ENCODE measurements at places on chromosomes 1 and 21.

- no peak for ATAC-seq
These were observed 5.4 kb upstream of the EXO1 start for GRCh38 chr1:241842565-241842964.

- no peak for ATAC-seq
These were observed 207.1 kb downstream of the NUF2 start for GRCh38 chr1:163528710-163529348.

GRCh38 chr1:6093611-6094010, 47.9 kb downstream of the KCNAB2 start:
- no peak for ATAC-seq

GRCh38 chr1:20711285-20712214, 6.3 kb downstream of the KIF17 start:
- ATAC-seq: no peak

DNA sequence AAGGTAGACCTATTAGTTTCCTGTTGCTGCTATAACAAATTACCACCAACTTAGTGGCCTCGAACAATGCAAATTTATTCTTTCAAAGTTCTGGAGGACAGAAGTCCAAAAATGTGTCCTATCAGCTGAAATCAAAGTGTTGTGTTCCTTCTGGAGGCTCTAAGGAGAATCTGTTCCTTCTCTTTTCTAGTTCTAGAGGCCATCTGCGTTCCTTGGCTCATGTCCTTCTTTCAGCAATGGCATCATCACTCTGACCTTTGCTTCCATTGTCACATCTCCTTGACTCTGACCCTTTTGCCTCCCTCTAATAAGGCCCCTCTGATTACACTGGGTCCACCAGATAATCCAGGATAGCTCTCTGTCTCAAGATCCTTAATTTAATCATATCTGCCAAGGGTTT, 1.2 kb upstream of the MR1 start:
- no peak for ATAC-seq

DNA sequence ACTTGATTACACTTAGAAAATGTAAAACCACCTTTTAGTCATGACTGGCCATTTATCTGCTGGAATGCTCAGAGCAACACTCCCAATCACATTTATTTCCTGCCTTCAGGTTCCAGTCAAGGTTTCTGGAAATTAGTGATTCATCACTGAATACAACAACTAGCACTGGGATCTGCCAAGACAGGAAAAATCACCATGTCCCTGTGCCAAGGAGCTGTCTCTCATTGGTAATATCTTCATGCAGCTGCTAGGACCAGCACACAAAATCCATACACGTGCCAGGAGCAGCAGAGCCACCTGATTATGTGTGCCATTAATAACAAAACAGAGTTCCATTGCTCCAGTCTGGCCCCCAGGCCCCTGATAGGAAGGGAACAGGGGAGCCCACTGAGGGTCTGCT, 194.6 kb downstream of the TNR start:
- ATAC-seq: no peak

GRCh38 chr1:19646377-19647319, 2.5 kb downstream of the NBL1 start:
- ATAC-seq: no peak

GRCh38 chr1:220217383-220217988, 54.8 kb downstream of the RAB3GAP2 start:
- no peak for ATAC-seq

DNA sequence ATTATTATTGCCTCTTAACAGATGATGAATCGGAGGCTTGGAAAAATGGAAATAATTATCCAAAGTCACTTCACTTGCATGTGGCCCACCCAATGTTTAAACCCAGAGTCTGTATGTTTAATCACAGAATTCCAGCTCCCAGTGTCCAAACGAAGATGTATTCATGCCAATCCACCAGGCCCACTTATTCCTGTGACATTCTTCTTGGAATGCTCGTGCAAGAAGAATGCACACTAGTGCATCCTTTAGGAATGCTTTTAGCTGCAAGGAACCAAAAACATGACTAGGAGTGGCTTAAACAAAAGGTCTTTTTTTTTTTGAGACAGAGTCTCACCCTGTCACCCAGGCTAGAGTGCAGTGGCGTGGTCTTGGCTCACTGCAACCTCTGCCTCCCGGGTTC, 8.9 kb upstream of the OPRD1 start:
- ATAC-seq: no peak

DNA sequence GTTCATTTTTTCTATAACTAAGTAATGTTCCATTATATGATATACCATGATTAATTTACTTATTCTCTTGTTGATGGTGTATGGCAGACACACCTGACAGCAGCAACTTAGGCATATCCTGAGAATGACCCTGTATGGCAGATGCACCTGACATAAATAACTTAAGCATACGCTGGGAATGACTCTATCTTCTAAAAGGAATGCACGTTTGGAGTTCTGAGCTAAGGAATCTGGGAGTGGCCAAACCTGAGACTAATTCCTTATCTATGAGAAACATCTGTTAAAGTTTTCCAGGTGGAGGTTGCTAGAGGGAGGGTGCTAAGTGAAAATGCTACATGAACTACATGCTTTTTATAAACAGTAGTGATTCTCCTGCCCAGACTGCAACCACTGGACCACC, 96.7 kb upstream of the RGS18 start:
- ATAC-seq: no peak

- no peak for ATAC-seq
These were observed 318.9 kb downstream of the SEC16B start for GRCh38 chr1:177650947-177651346.

DNA sequence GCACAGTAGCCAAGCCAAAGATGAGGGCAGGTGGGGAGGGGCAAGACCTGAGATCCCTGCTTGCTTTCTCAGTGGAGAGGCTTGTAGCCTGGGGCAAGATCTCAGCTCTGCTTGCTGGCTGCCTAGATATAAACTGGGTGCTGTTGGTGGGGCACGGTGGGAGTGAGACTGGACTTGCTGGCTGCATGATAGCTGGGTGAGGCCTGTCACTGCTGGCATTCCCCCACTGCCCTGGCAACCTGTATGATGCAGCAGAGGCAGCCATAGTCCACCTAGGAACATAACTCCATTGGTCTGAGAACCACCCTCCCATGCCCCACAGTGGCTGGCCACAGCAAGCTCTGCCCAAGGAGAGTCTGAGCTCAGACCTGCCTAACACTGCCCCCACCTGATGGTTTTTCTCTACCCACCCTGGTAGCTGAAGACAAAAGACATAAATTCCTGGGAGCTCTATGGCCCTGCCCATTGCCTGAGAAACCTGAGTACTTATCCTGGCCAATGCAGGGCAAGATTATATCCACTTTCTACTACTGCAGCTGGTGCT, 261.9 kb upstream of the DEPDC1 start:
- no peak for ATAC-seq

- ATAC-seq: no peak
These were observed 22.1 kb downstream of the RGS8 start for GRCh38 chr1:182662121-182662890.

DNA sequence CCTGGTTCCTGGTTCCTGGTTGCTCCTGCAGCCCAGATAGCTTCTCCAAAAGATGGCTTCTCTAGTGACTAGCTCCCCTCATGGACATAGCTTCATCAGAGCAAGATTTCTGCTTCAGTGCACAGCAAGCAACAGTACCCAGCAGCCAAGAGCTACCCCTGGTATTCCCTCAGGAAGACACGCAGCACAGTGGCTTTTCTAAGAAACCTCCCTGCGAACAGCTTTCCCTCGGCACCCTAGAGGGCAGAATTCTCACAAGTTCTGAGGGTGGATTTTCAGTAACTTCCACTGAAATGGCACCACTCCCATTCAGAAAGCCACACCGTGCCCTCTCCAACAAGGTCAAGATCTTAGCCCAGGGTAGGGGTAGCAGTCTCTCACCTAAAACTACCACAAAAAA, 128.2 kb downstream of the EIF4G3 start:
- no peak for ATAC-seq

GRCh38 chr1:222792744-222793143, 22.1 kb upstream of the DISP1 start:
- no peak for ATAC-seq

- ATAC-seq: no peak
These were observed 14.8 kb upstream of the NCMAP start for GRCh38 chr1:24540906-24541710.

DNA sequence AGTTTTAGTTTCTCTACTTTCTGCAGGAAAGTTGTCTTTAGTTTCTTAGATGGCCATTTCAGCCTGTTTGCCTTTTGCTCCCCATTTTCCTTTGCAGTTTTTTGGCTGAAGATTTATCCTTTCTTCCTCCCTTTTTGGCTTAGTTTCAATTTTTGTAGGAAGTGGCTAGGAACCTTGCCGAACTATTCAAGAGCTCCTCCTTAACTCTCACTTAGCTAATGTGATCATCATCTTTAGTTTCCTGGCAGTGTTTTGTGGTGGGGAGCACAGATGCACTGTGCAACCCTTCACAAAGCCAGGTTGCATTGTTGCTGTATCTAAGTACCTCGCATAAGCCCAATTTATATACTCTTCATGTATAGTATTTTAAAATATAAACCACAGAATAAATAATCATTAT, 28.8 kb upstream of the CCDC181 start:
- no peak for ATAC-seq

- ATAC-seq: no peak
These were observed 3.4 kb downstream of the KRTAP23-1 start for GRCh38 chr21:30345014-30345413.

GRCh38 chr1:201570886-201571624, 32.1 kb downstream of the NAV1 start:
- peak; percentile 24 for ATAC-seq

DNA sequence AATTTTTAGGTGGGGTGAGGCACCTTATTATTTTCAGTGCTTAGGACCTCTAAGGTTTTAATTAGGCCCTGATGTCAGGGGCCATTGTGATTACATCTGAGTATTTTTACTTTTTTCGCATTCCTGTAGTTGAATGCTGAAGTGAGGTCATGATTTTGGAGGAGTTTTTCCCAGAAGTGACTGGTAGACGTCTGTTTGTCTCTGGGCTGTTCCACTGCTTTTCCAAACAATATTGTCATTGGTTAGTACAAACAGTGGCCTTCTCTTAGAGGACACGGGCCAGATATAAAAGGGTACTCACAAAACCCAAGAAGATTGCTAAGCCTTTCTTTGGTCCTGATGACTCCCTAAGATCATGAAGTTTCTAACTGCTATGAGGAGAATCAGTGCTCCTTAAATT, 7.6 kb upstream of the RASAL2 start:
- ATAC-seq: no peak

DNA sequence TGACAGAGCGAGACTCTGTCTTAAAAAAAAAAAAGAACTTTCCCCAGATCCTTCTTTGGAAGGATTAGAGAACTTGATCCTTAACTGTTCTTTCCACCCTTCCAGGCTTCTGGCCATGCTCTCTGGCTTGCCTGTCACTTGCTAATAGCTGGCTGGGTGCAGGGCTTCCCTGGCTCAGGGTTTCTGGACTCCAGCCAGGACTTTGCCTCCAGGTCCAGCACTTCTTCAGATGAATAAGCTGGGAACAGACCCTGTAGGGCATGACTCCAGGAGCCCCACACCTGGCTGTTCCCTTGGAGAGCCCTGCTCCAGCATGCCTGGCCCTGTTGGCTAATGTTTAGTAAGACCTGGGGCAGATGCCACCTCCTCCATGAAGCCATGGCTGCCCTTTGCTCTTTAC, 3.3 kb upstream of the NT5C1A start:
- no peak for ATAC-seq

- no peak for ATAC-seq
These were observed 42.7 kb upstream of the AJAP1 start for GRCh38 chr1:4611563-4612341.

GRCh38 chr21:33308586-33309490, 15.9 kb upstream of the IFNAR1 start:
- ATAC-seq: no peak

DNA sequence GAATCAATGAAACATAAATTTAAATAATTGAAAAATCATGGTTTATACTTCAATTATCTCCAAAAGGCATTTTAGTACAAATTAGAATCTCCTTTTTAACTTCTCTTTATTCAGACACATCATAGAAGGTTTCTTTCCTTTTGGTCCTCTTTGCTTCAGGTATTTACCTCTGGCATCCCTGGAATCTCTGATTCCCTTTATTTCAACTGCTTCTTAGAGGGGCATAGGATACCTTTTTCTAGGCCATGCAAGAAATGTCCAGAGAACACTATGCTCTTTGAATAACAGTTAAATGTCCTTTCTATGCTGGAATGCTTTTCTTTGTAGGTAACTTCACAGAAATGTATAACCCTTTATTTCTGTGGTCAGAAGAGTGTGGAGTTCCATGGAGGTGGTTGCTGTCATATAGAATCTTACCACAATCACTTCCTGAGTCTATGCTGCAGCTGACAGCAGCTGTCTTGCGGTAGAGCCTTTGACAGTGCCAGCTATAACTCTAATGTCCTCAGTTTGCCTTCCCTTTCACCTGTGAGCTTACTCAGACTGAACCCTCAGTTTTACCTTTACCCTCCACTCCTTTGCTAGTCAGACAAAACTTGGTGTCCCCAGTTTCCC, 8.6 kb downstream of the LAMC2 start:
- ATAC-seq: no peak

GRCh38 chr1:231233735-231234417, 7.1 kb upstream of the GNPAT start:
- ATAC-seq: no peak

DNA sequence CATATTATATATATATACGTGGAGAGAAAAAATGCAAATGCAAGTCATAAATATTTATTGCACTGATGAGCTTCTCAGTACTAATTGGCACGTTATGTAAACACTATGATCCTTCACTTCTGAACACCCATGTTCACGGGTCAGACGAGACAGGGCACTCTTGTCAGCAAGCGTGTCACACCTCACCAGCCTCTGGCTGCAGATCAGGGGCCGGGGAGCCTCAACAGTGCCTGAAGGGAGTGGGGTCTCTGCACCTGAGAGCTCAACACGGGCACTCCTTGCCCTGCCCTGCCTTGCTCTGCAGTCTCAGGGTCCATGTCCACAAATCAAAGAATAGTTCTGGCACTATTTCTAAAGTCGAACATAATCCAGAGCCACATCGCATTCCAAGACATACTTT, 409 bp upstream of the HIVEP3 start:
- no peak for ATAC-seq

- no peak for ATAC-seq
These were observed 38.4 kb downstream of the FYB2 start for GRCh38 chr1:56780826-56781225.

DNA sequence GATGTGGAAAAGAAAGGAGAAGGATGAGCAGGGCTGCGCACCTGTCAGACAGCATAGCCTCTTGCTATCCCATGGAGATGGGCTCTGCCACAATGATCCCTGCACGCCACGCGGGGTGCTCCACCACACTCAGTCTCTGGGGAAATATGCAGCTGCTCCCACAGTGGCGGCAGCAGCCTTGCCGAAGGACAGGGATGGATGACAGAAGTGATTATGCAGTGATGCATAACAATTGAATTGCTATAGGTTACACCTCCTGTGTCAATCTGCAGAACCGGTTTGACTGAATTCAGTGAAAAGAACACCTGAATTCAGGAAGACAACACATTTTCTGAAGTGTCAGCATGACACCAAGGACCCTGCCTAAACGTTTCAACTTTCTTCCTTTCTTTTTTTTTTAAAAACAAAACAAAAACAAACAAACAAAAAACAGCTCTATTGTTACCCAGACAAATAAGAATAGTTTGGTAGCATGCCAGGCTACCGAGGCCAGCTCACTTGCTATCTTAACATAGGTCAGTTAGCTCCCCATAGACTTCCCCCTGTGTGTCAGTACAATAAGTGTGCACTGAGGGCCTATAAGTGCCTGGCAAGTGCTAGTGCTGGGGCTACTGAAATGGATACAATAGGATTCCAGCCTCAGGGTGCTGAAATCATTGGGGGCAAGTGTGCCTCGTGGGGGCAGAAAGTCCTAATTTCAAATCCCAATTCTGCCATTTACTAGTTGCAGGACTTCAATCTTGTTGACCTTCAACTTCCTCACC, 127.6 kb upstream of the LMO4 start:
- no peak for ATAC-seq

All from gastroesophageal sphincter (tissue), 4 donors.